ENCODE measurements at places on chromosomes 1 and 21.
A peak's percentile ranks its signal among the peaks of the same experiment; 100 is the strongest.

DNA sequence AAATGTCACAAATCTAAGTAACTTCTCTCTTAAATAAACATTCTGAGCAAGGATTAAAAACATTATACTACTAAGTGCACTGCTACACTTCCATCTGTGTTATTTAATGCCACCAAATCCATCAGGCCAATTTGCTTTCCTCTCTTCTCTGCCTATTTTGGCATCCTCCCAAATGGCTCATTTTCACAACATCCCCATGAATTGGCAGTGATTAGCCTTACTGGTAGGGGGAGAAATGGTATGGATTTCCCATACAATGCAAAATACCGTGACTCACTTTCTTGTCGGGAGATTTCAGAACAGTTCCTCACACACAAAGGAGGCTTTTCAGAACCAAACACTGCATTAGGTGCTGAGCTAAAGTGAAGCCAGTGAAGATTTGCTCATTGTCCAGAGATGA lies 195.7 kb downstream of the MIS18A start:
- no peaks in the 10 kb centered on the region for H3K27me3 ChIP-seq
- no peak overlapping the region for H3K27ac ChIP-seq
- H3K4me1 ChIP-seq = no peaks in the 10 kb centered on the region
- H3K36me3 ChIP-seq = no peaks in the 10 kb centered on the region
- no peak for DNase-seq

DNA sequence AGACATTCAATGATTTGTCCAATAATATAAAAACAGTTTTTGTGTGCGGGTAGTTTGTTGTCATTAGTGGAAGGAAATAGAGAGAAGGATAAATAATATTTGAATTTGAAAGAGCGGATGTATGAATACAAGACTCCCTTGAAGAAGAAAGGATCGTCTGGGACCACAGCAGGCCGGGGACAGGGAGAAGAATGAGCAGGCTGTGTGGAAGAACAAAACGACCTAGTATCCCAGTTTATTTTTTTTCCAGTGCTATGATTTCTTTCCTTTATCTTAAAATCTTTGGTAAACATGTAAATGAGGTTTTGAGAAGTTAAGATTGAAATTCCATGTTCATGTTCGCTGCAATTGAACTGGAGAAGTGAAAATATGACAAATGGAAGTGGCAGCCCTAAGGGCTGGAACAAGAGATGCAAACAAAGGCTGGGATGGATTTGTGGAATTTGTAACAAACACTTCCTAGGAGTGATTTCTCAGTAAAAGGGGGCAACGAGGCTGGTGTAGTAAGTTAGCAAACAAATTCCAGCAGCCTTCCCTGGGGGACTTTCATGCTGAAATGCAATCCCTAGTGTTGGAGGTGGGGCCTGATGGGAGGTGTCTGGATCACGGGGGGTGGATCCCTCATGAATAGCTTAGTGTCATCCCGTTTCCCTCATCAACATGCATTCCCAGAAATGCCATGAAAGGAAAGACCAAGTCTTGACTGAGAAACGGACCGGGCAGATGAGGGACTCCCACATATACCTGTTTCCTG lies 10.2 kb upstream of the IFI16 start:
- H3K27me3 ChIP-seq = no peaks in the 10 kb centered on the region
- H3K4me3 ChIP-seq = peak overlapping the region; percentile 39

GRCh38 chr1:29171089-29171488 lies 10.6 kb downstream of the SRSF4 start:
- H3K27ac ChIP-seq = no peak overlapping the region
- H3K27me3 ChIP-seq = no peaks in the 10 kb centered on the region
- H3K4me3 ChIP-seq = no peak overlapping the region
- H3K36me3 ChIP-seq = peaks cover 13% of the 10 kb centered on the region

- H3K36me3 ChIP-seq = no peaks in the 10 kb centered on the region
- H3K27me3 ChIP-seq = no peaks in the 10 kb centered on the region
- H3K4me1 ChIP-seq = no peaks in the 10 kb centered on the region
- no peak overlapping the region for H3K27ac ChIP-seq
- no peak overlapping the region for H3K4me3 ChIP-seq
- DNase-seq = no peak
Observed at GRCh38 chr1:239363930-239364329, 22.4 kb upstream of the CHRM3 start.

GRCh38 chr21:45805321-45805720 lies 161.8 kb downstream of the PCBP3 start:
- H3K4me1 ChIP-seq = no peaks in the 10 kb centered on the region
- no peaks in the 10 kb centered on the region for H3K36me3 ChIP-seq
- no peaks in the 10 kb centered on the region for H3K27me3 ChIP-seq
- H3K27ac ChIP-seq = no peak overlapping the region

GRCh38 chr1:2596530-2597333 lies 10.2 kb downstream of the PRXL2B start:
- H3K27ac ChIP-seq = no peak overlapping the region
- H3K4me3 ChIP-seq = no peak overlapping the region
- no peaks in the 10 kb centered on the region for H3K27me3 ChIP-seq
- H3K4me1 ChIP-seq = no peaks in the 10 kb centered on the region
- no peaks in the 10 kb centered on the region for H3K36me3 ChIP-seq

- no peak overlapping the region for H3K4me3 ChIP-seq
- H3K27me3 ChIP-seq = no peaks in the 10 kb centered on the region
- DNase-seq = no peak
- H3K27ac ChIP-seq = no peak overlapping the region
Observed at GRCh38 chr1:241605146-241605805, 34.9 kb downstream of the CHML start.

GRCh38 chr1:9658199-9658598 lies 6.7 kb downstream of the PIK3CD start:
- no peaks in the 10 kb centered on the region for H3K27me3 ChIP-seq
- H3K36me3 ChIP-seq = no peaks in the 10 kb centered on the region
- H3K4me3 ChIP-seq = no peak overlapping the region
- no peak overlapping the region for H3K27ac ChIP-seq
- no peak for DNase-seq
- no peaks in the 10 kb centered on the region for H3K4me1 ChIP-seq

GRCh38 chr1:19643602-19644394 lies at the start of gene NBL1:
NBL1 (plus strand) TSS chr1:19644311; CDS start chr1:19655031, 10,720 bp downstream.
- H3K4me3 ChIP-seq = peak within 1 kb of the TSS; percentile 63
- no peaks in the 10 kb centered on the region for H3K27me3 ChIP-seq
- no peaks in the 10 kb centered on the region for H3K36me3 ChIP-seq
- peaks cover 14% of the 10 kb centered on the region for H3K4me1 ChIP-seq
- DNase-seq = peak; percentile 90

DNA sequence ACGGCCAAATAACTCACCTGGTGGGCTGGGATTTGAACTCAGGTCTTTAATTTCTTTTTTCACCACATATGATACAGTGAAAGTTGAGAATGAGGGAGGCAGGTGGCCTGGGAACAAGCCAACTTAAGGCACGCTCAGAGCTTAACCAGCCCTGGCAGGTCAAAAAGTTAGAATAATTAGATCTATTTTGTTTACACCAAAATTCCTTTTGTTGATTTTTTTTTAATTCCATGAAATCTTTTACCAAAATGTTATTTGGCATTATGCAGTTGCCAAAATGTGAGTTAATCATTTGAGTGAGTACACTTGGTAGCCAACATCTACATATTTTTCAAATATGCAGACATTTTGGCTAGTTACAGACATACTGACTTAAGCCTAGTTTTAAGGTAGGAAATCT lies 36.8 kb downstream of the LHX8 start:
- H3K27me3 ChIP-seq = no peaks in the 10 kb centered on the region
- H3K4me1 ChIP-seq = no peaks in the 10 kb centered on the region
- H3K36me3 ChIP-seq = no peaks in the 10 kb centered on the region
- H3K4me3 ChIP-seq = no peak overlapping the region

GRCh38 chr1:246081138-246081702 lies 425.9 kb downstream of the SMYD3 start:
- no peaks in the 10 kb centered on the region for H3K27me3 ChIP-seq
- no peaks in the 10 kb centered on the region for H3K36me3 ChIP-seq
- H3K4me3 ChIP-seq = no peak overlapping the region
- H3K27ac ChIP-seq = no peak overlapping the region
- H3K4me1 ChIP-seq = no peaks in the 10 kb centered on the region
